Chondrocyte (in vitro differentiated cells): ENCODE measurements at places on chromosomes 3 and 15.

DNA sequence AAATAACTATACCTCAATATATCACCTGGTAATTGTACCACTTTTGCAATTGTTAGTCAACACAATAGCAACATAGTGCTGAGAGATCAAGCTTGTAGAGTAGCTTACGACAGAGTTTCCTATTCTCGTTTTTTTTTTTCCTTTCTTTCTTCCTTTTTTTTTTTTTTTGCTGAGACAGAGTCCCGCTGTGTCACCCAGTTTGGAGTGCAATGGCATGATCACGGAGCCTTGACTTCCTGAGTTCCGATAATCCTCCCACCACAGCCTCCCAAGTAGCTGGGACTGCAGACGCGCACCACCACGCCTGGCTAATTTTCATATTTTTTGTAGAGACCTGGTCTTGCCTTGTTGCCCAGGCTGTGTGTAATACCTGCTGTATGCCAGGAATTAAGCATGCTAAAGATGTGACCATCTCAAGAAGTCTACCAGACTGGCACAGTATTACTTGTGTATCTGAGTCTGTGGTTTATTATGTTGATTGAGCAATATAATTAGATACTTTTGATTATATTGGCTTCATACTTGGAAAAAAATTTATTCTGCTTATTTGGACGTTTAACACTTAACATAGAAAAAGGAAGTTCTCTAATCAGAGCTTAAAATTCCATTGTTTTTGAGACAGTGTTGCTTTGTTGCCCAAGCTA, 3.0 kb downstream of the SELENOT start:
- DNase-seq = no peak

DNA sequence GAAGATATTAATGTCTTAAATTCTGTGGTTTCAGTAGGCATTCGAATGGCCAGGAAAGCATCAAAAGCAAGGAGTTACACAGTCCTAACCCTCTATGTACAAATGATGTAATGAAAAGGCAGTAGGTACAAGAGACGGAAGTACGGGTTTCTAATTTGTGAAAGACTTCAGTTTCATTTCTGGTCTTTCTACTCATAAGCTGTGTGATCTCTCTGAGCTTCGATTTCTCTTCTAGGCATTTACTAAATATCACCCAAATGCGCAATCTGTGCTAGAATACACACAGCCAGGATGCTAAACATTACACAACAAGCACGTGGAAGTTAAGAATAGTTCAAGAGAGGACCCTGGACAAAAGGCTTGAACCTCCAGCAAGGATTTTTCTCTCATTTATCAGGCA, 17.9 kb upstream of the STIMATE start:
- no peak for DNase-seq

- DNase-seq = no peak
Observed at GRCh38 chr3:161137260-161137659, 32.1 kb upstream of the B3GALNT1 start.

- DNase-seq = no peak
Observed at GRCh38 chr3:99674086-99674789, 35.8 kb downstream of the COL8A1 start.

- DNase-seq = no peak
Observed at GRCh38 chr15:40456299-40456712, 14.5 kb upstream of the CHST14 start.

- no peak for DNase-seq
Observed at GRCh38 chr3:153443961-153444360, 281.9 kb downstream of the RAP2B start.

DNA sequence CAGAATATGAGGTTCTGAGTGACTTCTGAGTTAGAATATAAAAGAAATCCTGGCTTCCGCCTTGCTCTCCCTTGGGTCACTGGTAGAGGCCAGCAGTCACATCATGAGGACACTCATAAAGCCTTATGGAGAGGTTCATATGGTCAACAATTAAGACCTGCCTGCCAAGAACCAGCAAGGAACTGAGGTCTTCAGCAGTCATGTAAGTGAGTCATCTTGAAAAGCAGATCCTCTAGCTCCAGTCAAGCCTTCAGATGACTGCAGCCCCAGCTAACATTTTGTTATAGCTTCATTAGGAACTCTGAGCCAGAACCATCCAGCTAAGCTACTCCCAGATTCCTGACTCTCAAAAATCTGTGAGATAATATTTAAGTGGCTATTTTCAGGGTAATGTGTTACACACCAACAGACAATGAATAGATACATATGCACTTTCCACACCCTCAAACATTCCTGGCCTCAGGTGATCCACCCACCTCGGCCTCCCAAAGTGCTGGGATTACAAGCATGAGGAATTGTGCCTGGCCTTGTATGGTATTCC, 447.2 kb downstream of the SHQ1 start:
- DNase-seq = no peak

DNA sequence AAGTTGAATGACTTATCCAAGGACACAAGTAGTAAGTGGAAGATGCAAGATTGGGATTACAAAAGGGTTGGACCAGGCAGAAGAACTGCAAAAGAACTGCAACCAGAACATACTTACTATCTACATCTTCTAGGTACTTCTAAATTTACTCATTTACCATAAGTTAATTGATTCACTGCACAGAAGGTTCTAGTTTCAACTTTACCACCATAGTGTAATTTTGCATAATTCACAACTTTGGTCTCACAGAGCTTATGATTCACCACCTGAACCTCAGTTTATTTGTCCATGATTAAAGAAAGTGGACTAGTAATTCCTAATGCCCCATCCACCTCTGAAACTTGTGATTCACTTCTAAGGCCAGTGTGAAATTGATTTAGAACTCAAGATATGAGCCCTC, 236.8 kb upstream of the UBE2E2 start:
- DNase-seq = no peak

- DNase-seq = no peak
Observed at GRCh38 chr3:135516143-135516542, 449.4 kb upstream of the PPP2R3A start.

DNA sequence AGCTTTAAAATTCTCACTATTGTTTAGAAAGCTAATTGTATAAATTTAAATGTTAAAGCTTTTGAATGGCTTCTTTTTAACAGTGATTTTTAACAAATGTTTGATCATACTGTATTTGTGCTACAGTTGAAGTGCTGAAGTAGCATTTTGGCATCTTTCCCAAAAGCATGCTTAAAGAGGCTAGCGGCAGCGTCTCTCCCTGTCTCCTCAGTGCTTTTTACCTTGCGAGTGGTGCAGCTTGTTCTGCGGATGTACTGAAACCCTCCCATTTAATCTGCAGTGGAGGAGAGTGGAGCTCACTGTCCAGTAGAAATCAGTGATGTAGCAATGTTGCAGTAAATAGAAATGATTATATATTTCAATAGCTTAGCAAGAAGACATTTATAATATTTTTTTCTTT, 43.7 kb downstream of the LRRC49 start:
- no peak for DNase-seq

GRCh38 chr3:169354774-169355501, 308.6 kb downstream of the MECOM start:
- no peak for DNase-seq

GRCh38 chr15:59360305-59360704, 12.4 kb downstream of the MYO1E start:
- DNase-seq = no peak

DNA sequence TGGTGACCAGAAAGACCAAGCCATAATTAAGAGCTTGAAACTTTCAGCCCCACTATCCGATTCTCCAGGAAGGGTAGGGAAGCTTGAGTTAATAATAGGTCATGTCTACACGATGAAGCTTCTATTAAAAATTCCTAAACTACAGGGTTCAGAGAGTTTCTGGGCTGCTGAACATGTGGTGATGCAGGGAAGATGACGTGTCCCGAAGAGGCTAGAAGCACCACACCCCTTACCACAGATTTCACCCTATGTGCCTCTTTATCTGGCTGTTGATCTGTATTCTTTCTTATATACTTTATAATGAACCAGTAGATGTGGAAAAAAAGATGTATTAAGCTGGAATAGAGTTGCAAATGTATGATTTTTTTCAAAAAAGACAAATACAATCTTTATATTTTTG, 473.4 kb downstream of the NLGN1 start:
- no peak for DNase-seq

- no peak for DNase-seq
Observed at GRCh38 chr3:32421185-32421584, 29.5 kb downstream of the CMTM7 start.

- DNase-seq = no peak
Observed at GRCh38 chr3:58037141-58037910, 29.1 kb downstream of the FLNB start.

DNA sequence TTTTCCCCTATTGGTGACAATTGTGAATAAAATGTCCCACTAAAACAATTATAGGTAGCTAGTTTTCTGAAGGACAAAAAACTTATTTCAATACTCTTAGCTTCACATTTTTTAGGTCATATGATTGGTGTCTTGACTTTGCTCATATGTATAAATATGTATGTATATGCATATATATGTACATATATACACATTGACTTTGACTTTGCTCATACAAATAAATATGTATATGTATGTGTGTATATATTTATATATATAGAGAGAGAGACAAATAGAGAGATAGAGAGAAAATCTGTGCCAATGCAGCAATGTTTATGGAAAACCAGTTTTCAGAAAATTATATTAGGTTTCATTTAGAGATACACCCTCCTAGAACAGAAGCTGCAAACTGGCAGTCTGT, 5.7 kb downstream of the MDFIC2 start:
- no peak for DNase-seq

DNA sequence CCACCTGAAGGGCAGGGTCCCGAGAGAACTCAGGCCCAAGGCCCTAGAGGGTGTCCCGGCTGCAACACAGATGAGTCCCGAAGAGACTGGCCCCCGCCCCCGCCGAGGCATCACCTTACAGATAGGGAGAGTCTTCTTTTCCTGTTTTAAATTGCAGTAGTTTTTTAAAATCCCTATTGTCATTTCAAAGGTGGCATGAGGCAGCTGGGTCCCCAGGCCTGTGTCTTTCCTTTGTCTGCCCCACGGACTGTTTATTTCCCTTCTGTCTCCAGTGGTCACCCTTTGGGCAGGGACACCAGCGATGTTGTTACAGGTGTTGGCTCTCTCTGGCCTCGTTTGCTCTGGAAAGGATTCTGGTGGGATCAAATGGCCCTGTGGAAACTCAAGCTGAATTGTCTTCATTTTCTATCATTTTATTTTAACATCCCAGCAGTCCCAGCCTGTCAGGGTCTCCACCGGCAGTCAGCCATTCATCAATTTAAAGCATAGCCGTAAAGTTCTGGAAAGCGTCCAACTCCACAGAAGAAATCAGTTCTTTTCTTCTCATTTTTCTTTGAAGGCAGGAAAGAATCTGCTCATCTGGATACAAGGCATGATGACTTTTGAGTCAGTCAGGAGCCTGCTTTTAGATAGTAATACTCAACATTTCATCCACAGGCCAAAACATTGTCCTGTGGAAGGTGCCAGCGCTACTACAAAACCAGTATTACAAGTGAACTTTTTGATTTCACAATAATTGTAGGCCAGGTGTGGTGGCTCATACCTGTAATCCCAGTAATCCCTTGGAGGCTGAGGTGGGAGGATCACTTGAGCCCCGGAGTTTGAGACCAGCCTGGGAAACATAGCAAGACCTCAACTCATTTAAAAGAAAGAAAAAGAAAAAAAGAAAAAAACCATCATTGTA, 96.2 kb downstream of the HES1 start:
- DNase-seq = no peak

GRCh38 chr3:185976977-185977678, 39.3 kb upstream of the TRA2B start:
- no peak for DNase-seq

- DNase-seq = no peak
Observed at GRCh38 chr3:187458921-187459320, 90.7 kb downstream of the RTP4 start.

- DNase-seq = no peak
Observed at GRCh38 chr15:96700555-96700954, 370.1 kb downstream of the NR2F2 start.
